ENCODE measurements at places on chromosomes 12 and 14. TPM values are rescaled to one million over a fixed set of nuclear protein-coding genes. Genes with fewer than 3 reads are reported as not detected.

DNA sequence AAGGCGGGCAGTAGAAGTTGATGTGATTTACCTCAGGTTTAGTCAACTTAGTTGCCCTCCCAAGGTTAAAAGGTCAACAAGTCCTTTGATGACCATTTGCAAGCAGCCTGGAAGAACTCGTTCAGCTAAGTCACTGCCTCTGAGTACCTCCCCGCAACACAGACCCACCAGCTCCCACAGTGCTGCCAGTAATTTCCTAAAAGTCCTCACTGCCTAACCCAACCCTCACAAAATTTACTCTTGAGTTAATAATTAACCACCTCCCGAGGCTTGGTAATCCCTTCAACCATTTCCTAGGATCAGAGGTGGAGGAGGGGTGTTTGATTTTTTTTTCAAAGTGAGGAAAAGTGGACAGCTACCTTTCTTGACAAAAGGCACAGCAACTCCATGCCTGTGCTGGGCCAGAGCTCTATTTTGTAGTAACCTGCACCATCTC lies 55.8 kb downstream of the MAP3K9 start:
- DNase-seq, result no peak

The CDH24 gene
- 20.2 TPM for total RNA-seq

The UNG gene
- 45.4 TPM for total RNA-seq

The TGFB3 gene
- 5.4 TPM for total RNA-seq

GRCh38 chr14:73695997-73696396 lies 18.2 kb downstream of the PNMA1 start:
- no peak for DNase-seq

DNA sequence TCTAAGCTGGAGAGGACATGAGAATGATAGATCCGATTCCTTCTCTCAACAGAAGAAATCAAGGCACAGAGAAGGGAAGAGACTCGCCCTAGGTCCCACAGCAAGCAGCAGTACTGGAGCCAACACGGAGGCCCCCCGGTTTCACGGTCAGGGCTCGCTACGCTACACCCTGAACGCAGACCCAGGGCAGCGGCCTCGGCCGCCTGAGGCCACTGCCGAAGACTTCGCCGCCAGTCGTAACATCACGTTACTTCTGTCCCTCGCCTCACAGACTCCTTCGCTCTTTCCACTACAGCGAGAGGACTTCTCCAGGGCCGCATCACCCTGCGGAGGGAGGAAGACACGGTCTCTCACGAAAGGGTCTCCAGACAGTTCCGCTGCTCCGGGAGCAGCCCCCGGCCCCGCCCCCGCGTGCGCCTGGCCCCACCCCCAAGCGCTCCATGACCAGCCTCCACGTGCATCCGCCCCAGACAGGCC lies 411 bp upstream of the DCAF4 start:
- DNase-seq, result no peak

GRCh38 chr14:45838597-45838996 lies 585.6 kb upstream of the MIS18BP1 start:
- no peak for DNase-seq

The PRB2 gene
- not detected for total RNA-seq

The PDE6H gene
- not detected for total RNA-seq
